Activated gamma-delta T cell treated with Interleukin-2 at 50 U/mL for 16 hours (primary cell): ENCODE measurements at places on chromosomes 2 and 18.

- DNase-seq = no peak
These were observed 47.5 kb upstream of the ASAP2 start for GRCh38 chr2:9158786-9159779.

DNA sequence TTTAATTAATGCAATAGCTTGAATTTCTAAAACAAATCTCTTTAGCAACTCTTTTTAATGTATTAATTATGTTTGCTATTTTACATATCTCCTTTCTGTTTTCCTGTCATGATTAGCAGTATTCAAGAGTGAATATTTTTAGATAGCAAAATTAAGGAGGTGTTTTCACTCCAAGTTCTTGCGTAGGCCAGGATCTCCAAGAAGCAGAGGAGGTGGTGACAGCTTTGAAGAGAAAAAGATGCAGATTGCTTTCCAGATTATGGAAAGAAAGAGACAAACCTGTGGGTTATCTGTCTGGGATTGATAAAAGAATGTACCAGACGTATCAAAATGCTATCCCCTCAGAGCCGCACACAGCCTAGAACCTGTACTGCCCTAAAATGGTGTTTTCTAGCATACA lies 163.5 kb upstream of the FAM98A start:
- DNase-seq = no peak

DNA sequence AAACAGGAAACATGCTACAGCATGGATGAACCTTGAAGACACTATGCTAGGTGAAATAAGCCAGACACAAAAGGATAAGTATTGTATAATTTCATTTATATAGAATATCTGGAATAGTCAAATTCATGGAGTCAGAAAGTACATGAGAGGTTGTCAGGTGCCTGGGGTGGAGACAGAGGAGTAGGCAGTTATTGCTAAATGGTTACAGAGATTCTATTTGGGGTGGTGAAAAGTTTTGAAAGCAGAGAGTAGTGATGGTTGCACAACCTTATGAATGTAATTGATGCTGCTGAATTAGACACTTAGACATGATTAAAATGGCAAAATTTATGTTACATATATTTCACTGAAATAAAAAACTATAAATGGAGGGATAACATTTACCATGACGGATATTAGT lies 197.4 kb downstream of the VAPA start:
- DNase-seq = no peak

DNA sequence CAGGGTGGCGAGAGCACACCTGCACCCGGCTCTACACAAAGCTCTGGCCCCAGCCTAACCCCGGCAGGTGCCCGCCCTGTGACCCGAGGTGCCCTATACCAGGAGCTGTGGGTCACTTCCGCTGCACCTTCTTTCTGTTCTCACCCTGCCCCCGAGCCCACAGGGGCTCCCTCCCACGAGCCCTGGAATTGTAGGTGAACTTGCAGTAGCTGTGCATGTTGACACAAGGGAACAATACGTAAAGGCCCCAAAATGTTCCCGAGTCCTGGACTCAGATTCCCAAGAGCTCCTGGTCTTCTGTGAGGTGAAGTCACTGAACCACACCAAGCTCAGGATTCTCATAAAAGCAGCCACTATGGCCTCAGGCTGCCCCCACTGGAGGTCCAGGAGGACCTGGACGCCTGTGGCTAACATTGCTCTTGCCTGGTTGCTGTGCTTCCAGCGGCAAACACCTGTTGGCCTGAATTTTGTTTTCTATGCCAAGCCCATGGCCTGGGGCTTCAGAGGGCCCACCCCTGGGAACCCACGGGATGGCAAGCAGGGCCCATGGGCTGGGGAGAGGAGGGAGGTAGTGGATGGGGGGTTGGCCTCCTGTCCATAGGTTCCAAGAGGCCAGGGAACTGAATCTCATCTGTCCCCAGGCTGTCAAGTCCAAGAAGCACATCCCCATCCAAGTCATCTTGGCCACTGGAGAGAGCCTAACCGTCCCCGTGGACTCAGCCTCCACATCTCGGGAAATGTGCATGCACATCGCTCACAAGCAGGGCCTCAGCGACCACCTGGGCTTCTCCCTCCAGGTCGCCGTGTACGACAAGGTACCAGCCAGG lies 23.2 kb upstream of the GPR17 start:
- no peak for DNase-seq

GRCh38 chr2:240186191-240186725 lies 45.8 kb upstream of the OTOS start:
- DNase-seq = no peak

GRCh38 chr18:55244546-55244945 lies 285.3 kb upstream of the CCDC68 start:
- DNase-seq = no peak

- no peak for DNase-seq
These were observed 11.8 kb upstream of the GNLY start for GRCh38 chr2:85682378-85682777.

DNA sequence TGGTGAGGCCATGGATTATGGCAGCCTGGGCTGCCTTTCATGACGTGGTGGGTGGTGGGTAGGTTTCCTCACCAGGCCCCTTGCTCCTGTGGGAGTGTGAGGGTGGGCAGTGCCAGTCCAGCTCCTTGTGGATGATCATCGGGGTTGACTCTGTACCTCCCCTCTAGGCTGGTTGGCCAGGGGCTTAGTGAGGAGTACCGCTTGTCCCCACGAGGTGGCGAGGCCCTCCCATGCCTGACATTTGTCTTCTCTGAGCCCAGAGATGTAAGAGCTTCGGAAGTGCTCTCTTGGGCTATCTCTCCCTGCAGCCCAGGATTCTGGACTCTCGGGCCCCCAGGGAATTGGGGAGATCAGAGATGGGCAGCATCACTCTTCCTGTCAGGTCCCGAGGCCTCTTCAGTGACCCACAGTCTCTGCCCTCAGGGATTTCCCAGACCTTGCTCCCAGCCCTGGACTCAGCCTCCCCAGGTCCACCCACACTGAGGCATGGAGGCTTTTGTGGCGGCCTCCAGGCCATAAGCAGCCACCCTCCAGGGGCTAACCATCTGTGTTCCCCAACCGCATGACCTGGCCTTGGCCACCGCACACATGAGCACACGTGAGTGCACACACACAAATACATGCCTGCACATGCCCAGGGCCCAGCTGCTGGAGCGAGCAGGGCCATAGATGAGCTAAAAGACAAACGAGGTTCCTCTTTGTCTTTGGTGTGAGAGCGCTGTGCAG lies 6.5 kb downstream of the SPR start:
- DNase-seq = no peak

- DNase-seq = no peak
These were observed 9.0 kb downstream of the FOXI3 start for GRCh38 chr2:88443353-88443938.

GRCh38 chr2:164993287-164994016 lies 38.1 kb upstream of the SLC38A11 start:
- DNase-seq = no peak

- no peak for DNase-seq
These were observed 13.2 kb downstream of the PRELID3A start for GRCh38 chr18:12420821-12421421.

DNA sequence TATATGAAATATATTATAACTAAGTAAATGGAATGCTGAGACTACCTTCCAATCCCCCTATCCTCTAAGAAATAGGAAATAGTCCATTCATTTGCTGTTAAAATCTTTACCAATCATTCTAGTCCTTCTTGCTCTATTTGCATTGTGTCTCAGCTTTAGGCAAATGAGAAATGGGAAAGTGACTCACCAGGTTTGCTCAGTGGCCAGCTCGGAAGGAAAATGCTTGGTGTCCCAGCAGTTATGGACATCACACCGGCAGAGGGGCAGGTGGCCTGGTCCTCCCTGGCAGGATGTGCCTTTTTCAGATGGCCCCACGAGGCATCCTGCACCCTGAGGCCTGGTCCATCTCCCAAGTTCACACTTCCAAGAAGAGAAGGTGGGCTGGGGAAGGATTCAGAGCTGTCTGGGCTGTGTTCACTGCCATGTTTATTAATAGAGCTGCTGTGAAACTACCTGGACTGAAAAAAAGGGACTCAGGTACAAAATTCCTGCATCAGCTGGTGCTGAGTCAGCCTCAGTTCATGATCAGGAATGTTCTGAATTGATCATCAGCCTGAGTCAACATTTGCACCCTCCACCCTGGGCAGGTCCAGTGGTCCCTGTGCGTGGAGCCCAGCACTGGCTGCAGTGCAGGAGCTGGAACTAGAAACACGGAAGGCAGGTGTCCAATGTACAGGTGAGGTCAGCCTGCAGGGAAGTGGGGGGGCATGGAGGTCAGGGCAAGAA lies 60.1 kb upstream of the ARL4C start:
- DNase-seq = no peak
